Activated naive CD4-positive, alpha-beta T cell treated with anti-CD3 and anti-CD28 coated beads, Interleukin-2, amount 10 ng/mL, durations not matched to agents 7 days and 5 days (primary cell): ENCODE measurements at places on chromosomes 3 and 15.

GRCh38 chr15:35181538-35181937, 96.4 kb upstream of the NANOGP8 start:
- DNase-seq, result no peak

- DNase-seq, result no peak
Observed at GRCh38 chr15:58469432-58470353, 37.9 kb downstream of the LIPC start.

- no peak for DNase-seq
Observed at GRCh38 chr3:164221297-164221696, 857.0 kb downstream of the SI start.

DNA sequence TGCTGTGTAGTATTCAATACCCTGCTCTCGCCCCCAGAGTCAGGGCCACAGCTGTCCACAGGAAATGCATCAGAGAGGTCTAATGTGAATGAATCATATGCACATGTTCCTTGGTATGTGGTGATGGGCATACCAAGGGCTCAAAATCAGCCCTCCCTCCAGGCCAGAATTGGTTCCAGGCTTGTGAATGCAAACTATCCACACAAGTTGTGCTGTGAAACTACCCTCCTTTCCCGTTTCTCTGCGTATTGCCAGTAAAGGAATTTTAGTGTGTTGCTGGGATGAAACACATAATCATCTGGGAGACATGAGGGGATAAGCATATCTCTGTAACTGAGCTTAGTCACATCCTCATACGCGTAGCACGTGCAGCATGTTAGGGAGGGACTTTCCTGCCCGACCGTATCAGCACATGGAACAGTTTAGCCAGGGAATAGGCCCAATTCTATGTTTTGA, 9.2 kb upstream of the MME start:
- DNase-seq, result no peak

- no peak for DNase-seq
Observed at GRCh38 chr3:49761661-49762060, 24.7 kb downstream of the IP6K1 start.

DNA sequence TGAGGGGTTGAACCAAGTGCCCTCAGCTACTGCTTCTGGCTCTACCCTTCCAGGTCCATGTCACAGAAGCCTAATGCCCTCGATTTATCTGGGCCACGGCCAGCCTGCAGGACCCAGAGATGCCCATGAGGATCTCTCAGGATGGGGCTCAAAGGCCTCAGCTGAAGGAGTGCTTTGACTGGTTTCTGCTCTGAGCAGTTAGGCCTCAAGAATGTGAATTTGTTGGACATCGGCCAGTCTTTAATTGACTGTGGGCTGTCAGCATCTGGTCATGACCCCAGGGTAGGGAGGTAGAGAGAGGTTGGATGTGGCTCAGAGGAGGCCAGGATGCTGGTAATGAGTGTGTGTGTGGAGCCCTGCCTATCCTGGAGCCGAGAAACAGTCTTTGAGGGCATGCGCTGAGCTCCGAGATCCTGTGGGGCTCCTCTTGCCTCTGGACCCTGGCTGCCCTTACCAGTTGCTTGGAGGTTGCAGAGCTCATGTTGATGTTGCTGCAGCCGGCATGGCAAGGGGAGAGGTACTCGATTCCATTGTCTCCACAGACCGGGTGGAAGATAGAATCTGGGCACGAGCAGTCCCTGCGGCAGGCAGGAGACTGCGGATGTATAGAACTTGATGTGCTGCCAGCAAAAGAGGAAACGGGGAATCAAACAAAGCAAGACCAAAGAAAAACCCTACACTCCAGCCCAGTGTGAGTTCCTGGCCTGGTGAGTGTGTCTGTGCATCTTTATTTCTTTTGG, 49.1 kb upstream of the RAB6B start:
- DNase-seq, result no peak

GRCh38 chr3:56124546-56124945, 343.7 kb downstream of the ERC2 start:
- no peak for DNase-seq

DNA sequence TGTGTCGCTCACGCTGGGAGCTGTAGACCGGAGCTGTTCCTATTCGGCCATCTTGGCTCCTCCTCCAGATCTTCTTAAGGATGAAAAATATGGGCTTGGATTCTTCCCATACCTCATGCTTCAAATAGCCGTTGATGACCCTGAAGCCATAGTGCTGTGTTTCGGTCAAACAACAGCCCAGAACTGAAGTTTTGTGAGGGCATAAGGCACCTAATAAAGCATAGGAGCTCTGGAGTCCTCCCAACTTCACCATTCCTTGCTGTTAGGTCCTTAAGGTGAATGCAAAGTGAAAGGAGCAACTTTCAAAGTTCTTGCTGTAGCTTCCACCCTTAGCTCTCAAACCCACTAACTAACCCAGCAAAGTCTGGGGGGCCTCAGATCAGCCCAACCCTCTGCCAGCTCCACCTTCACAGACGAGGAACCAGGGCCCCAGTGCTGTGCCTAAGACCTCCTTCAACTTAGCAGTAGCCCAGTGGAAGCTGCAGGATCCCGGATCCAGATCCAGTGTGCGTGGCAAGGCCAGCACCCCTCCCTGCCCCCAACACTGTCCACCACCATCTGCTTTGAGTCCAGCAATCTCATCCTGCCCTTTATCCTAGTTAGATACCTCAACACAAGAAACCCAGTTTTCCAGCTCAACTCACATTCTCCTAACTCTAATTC, at the start of gene GRK7:
Gene GRK7, plus strand, starts transcription at position 321 of the 663 bp plus-strand sequence. CDS start 14,877 bp downstream, outside the sequence.
- no peak for DNase-seq

GRCh38 chr3:42024591-42025351, 62.9 kb upstream of the ULK4 start:
- no peak for DNase-seq

- DNase-seq, result no peak
Observed at GRCh38 chr3:20111836-20112235, 71.6 kb downstream of the KAT2B start.

- no peak for DNase-seq
Observed at GRCh38 chr3:102727340-102727739, 292.5 kb downstream of the ZPLD1 start.

DNA sequence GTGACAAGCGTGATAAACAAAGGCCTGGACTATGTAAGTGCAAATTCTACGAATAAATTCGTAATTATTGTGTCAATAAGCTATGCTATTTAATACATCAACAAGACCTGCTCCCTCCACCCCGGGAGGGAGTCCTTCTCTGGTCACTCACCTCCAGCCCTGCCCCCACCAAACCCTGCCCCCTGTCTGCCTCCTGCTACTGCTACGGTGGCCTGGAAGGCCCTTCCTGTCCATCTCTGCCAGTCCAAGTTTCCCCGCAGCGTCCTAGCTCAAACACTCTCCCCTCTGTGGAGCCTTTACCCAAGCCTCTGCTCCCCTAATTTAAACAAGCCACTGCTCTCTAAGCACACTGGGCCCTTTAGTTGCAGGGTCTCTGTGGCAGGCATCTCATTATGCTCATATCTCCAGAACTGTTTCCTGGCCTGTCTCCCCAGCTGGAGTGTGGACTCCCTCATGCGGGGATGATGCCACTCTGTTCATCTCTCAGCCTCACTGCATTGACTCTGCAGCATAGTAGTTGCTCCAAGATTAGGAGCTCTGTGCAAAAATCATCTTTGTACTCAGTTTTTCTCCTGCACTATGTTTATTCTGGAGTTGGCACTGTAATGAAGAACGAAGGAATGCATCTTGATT, 241.2 kb downstream of the NTRK3 start:
- no peak for DNase-seq

DNA sequence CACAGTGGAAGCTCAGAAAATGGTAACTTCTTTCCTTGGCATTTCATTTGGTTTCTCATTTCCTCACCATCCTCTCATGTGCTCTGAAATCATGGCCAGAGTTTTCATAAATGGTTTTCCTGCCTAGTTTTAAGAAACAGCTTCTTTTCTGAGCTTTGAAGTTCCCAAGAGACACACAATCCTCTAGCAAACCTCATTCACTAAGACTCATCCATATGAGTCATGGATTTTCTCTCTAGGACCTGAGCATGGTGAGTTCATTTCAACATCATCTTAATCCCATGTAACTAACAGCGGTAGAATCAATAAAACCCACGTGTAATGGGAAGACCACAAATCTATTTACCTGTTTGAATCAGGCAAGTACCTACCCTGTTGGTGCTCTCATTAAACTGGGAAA, 274.5 kb upstream of the LRTM1 start:
- no peak for DNase-seq

DNA sequence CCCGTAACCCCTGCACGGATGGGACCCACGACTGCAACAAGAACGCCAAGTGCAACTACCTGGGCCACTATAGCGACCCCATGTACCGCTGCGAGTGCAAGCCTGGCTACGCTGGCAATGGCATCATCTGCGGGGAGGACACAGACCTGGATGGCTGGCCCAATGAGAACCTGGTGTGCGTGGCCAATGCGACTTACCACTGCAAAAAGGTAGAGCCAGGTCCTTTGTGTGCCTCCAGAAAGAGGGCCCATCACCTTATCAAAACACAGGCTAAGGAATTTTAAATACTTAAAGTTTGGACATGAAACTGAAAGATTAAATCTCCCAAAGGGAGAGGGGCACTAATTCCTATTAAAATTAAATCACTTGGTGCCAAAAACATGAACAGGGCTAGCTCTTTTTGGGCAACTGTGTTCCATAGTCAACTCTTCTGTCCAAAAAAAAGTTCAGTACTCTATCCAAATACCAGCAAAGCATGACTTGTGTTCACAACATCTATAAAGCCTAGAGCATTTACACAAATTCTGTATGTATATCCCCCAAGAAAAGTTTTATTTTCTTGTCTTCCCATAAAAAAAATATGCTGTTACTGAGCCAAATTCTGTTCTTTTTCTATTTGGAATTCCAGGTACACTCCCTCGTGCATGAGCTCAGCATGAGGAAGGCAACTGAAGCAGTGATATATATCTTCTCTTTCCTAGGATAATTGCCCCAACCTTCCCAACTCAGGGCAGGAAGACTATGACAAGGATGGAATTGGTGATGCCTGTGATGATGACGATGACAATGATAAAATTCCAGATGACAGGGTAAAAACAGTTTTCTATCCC, 9.2 kb downstream of the THBS1 start:
- DNase-seq, result no peak

DNA sequence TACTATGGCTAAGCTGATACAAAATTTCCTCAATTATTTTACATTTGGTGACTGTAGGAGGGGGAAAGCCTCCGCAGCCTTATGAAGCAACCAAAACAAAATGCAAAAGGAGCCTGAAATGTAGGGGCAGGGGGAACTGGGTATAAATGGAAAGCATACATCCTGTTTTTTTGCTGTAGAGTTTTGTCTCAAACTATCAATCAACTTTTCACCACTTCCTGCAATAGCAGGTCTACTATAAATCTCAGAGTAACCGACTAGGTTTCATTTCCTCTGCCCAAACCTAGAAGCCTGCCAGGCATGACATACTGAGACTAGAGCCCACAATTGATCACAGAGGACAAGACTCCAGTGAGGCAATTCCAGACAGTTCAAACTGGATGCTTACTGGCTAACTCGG, 91.3 kb downstream of the SHQ1 start:
- DNase-seq, result peak; percentile 71

DNA sequence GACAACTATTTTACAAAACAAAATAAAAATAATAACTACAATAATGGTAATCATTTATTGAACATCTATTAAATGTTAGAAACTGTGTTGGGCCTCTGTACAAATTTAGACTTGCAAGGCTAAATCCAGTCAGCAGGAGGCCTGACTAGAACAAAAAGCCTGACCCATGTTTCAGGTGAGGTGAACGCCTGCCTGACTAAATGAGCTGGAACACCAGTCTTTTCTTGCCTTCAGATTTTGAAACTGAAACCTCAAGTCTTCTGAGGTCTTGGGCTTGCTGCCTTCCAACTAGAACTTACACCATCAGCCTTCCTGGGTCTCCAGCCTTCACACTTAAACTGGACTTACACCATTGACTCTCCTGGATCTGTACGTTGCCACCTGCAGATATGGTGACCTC, 706.9 kb downstream of the TBL1XR1 start:
- DNase-seq, result no peak

- no peak for DNase-seq
Observed at GRCh38 chr15:33113666-33114373, 80.7 kb downstream of the FMN1 start.

DNA sequence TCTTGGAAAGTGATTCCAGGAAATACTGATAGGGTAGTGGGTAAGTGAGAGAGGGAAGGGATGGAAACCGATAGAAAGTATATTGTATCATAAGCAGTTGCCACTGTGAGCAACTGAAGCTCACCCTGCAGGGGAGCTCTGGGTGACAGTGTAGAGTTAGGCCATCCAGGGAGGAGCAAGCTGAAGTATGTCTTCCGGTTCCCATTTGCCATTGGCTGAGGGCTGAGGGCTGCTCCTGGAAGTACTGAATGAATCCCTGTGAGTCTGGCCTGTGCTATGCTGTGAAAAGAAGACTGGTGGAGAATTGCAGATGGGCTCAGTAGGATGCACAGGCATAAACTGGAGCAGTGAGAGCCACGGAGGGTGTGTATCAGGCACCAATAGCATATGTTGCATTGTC, 348.3 kb downstream of the MFSD1 start:
- DNase-seq, result no peak

- no peak for DNase-seq
Observed at GRCh38 chr15:22851513-22851912, 13.0 kb downstream of the NIPA2 start.

DNA sequence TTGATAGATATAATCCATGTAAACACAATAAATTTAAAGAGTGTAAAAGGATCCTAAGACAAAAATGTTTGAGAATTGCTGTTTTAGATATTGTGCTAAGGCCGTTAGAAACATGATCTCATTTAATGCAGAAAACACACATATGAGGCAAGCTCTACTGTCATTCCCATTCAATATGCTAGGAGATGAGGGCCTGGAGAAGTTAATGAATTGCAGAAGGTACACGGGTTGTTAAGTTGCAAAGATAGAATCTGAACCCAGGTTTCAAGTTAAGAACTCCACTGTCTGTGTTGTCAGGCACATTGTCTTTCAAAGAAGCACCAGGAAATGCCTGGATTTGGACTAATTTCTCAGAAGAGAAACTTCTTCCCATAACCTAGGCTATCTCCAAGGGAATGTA, 65.1 kb upstream of the SAMMSON start:
- DNase-seq, result no peak

GRCh38 chr3:129001806-129002572, 885 bp downstream of the EFCC1 start:
- DNase-seq, result peak; percentile 61

DNA sequence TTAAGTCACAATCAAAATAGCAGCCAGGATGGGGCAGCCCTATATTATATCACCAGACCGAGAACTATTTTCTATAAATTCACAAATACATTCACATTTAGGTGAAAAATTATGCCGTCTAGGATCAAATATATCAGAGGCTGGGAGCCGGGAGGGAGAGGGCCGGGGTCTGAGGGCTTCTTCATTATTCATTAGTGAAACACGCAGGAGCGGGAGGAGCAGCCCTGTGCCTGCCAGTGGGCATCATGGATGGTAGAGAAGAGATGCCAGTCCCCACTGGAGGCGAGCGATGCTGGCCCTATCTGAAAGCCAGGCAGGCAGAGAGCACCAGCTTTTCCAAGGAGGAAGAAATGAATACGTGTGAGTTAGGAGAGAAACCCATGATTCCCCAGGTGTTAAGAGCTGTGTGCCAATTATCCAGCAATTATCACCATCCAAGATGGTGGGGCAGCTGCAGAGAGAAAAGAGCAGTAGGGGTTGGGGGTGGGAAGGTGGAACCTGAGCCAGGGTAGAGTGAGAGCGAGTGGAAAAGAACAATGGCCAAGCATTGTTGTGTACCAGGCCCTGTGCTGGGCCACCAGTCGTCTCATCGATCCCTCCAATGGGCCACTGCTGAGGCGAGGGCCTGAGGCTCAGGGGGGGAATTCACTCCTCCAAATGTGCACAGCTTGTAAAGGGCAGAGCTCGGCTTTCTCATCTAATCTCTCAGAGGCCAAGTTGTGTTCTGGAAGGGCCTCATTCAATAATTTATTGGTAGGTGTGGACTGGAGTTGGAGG, 261.3 kb upstream of the TLE3 start:
- no peak for DNase-seq
